ENCODE measurements at places on chromosomes 11 and 22.

DNA sequence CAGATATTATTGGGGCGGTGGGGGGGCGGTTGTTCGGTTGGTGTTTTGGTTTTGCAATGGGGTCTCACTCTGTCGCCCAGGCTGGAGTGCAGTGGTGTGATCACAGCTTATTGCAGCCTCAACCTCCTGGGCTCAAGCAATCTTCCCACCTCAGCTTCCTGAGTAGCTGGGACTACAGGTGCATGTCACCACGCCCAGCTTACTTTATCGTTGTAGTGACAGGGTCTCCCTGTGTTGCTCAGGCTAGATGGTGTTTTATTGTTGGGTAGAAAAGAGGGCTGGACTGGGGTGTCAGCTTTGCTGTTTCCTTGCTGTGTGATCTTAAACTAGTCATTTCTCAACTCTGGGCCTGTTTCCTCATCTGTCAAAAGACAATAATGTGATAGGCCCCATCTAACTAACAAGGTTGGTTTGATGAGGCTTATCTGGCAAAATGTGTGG, 17.5 kb upstream of the MYH9 start:
- DNase-seq = no peak

DNA sequence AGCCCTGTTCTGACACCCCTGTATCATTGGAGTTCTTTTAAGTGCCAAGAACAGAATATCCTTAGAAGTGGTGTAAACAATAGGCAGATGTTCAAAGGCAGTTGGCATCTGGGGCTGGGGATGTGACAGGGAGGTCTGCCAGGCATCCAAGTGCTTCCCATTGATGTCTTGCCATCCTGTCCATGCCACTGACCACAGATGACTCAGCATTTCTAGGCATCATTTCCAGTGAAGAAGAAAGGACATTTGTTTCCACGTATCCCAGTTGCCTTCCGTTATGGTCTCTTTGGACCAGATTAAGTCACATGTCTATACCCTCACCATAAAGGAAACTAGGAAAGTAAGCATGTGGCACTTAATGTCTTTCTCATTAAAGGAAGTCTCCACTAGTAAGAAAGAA, 76.7 kb upstream of the BARX2 start:
- no peak for DNase-seq

DNA sequence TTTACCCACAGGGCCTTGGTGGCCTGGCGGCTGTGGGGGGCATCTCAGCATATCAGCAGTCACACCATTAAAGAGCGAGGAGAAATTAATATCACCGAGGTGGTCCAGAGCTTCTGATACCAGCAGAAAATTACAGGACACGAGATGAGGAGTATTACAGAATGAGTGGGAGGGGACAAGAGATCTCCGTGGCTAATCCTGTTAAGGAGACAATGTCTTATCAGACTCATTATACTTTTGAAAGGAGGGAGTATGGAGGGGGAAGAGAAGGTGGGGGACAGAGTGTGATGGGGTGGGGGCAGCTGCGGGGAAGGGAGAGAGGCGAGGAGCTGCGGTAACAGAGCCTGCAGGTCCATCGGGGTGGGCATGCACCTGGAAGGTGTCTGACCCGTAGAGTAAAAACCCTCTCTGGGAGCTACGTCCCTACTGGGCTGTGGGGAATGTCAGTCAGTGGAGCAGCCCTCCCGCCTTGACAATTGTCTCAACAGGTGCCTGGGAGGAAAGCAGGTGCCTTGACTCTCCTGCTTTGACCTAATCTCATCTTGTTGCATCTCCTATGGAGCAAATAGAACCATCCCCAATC, 224.2 kb downstream of the CEP164 start:
- no peak for DNase-seq

DNA sequence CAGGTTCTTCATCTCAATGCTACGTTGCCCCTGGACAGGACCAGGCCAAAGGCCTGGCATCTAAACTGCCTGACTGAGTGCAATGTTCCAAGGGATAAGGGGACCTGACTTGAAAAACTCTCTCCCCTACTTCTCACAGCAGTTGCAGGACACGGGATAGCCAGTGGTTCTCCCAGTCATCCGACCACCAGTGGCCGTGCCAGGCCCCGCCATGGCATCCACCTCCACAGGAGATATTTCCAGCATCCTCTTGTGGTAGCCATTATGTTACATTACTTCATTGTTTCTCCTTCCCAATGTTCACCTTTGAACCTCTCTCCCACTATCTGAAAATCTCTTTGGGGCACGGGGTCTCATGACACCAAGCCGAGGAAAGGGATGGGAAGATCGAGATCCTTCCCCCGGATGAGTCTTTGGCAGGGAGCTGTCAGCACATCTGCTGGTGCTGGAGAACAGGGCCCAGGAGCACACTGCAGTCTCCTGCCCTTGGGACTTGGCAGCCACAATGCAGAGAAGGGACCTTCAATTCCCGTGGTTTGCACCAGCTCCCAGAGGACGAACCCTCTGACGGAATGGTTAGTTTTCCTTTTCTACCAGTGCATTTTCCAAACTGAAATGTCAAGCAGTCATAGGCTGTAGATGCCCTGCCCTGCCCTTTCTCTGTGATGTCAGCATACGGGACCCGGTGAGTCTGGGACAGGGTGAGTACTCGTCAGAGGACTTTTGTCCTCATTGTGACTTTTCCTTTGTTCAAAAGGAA, 121.2 kb downstream of the ETS1 start:
- DNase-seq = no peak

DNA sequence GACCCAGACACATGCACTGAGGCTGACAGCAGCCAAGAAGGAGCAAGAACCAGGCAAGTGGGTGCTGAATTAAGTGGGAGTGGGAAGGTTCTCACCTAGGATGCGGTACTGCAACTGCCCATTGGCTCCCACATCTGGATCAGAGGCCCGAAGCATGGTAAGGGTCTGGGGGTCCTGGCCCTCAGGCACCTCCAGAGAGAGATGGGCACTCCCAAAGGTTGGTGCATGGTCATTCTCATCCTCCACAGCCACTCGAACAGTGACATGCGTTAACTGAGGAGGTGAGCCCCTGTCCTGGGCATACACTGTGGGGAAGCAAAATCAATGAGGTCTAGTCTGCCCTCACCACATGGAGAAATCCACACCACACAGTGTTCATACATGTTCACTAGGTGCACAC, 9.3 kb upstream of the TPP1 start:
- DNase-seq = no peak

- no peak for DNase-seq
Measured at GRCh38 chr22:45540122-45540521, 37.4 kb downstream of the FBLN1 start.

GRCh38 chr22:27129266-27129665, 471.9 kb downstream of the MIAT start:
- DNase-seq = no peak

- no peak for DNase-seq
Measured at GRCh38 chr22:24129263-24129651, 52.0 kb upstream of the SUSD2 start.

DNA sequence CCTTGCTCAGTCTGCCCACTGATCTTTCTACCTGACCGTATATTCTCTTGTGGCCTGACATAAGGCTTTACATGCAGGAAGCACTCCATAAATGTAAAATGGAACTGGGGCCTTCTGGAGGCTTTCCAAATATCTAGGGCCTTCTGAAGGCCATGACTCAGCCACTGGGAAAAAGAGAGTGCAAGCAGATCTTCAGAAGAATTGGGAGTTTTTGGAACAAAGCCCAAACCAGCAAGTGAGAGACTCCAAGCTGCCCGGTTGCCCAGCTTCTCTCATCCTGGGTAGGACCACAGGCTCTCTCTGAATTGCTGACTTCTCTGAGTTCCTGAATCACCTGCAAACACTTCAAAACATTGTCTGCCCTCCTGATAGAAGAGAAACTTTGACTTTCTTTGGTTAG, 107.9 kb upstream of the BMAL1 start:
- no peak for DNase-seq

All from stimulated activated CD8-positive, alpha-beta memory T cell treated with anti-CD3 and anti-CD28 coated beads, Interleukin-15, amount 100 ng/mL, for 24 hours (primary cell).